ENCODE measurements at places on chromosomes 13 and 19.

GRCh38 chr13:44079413-44080205 lies 199.9 kb downstream of the LACC1 start:
- no peak for DNase-seq

- DNase-seq = no peak
Observed at GRCh38 chr19:10105509-10106099, 558 bp upstream of the PPAN start.

- no peak for DNase-seq
Observed at GRCh38 chr13:80523134-80523533, 182.2 kb upstream of the SPRY2 start.

DNA sequence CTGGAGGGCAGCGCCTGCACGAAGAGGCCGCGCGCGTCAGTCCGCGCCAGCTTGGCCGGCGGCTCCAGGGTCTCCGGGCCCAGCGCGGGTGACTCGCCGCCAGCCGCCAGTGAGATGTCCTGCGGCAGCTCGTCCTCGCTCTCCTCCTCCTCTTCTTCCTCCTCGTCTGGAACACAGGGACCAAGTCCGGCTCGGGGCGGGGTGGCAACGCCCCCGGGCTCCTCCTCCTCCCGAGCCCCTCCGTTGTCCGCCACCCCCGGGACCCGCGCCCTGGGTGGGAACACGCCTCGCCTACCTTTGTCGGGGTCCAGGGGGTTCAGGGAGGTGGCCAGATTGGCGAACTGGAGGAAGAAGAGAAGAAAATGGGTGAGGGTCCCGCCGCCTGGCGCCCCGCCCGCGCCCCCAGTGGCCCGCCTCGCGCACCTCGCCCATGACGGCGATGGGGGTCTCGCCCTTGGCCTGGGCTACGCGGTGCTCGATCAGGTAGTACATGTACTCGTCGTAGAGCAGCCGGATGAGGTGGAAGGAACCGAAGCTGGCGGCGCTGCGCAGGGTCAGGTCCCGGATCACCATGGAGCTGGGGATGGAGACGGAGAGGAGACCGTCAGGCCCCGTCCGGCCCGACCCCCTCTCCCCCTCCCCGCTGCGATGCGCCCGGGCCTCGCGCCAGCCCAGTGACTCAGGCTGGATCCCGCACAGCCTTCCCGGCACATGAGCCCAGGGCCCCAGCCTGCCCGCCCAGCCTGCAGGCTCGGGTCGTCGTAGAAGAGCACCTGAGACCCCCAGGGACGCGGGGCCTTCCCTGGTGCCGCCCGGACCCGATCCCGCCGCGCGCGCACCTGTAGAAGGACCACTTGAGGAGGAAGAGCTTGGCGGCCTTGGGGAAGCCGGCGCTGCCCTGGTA lies 10.6 kb downstream of the DCAF15 start:
- DNase-seq = no peak
